ENCODE measurements at places on chromosomes 6 and 20. TPM values are rescaled to one million over a fixed set of nuclear protein-coding genes. Genes with fewer than 3 reads are reported as not detected.
A peak's percentile ranks its signal among the peaks of the same experiment; 100 is the strongest.

DNA sequence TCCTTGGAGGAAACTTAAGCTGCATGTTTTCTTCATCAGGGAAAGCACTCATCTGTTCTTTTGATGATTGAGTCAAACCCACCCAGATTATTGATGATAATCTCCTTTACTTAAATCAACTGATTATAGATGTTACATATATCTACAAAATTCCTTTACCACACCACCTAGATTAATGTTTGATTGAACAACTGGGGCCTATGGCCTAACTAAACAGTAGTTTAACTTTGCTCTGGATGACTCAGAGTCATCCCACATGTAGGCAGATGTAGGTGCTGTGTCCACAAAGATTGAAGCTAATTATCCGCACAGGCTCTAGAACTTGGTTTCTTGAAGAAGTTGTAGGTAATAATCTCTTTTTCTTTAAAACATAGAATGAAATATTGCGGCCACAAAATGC, 42.2 kb downstream of the PKIB start:
- H3K4me3 ChIP-seq, result no peak overlapping the region
- H3K27me3 ChIP-seq, result no peaks in the 10 kb centered on the region
- no peak for DNase-seq
- H3K4me1 ChIP-seq, result no peaks in the 10 kb centered on the region
- H3K36me3 ChIP-seq, result no peaks in the 10 kb centered on the region
- no peak overlapping the region for H3K27ac ChIP-seq

Gene CPNE5
- total RNA-seq, result 0.19 TPM

Gene BACH2
- 157 TPM for total RNA-seq

- DNase-seq, result no peak
- peaks cover 10% of the 10 kb centered on the region for H3K27me3 ChIP-seq
- H3K27ac ChIP-seq, result no peak overlapping the region
Observed at GRCh38 chr20:57996936-57997890, 231.2 kb downstream of the ANKRD60 start.

- no peak overlapping the region for H3K27ac ChIP-seq
- H3K4me3 ChIP-seq, result no peak overlapping the region
- H3K27me3 ChIP-seq, result no peaks in the 10 kb centered on the region
- no peaks in the 10 kb centered on the region for H3K36me3 ChIP-seq
Observed at GRCh38 chr6:161869491-161869890, 595.6 kb upstream of the AGPAT4 start.

Gene SLC22A2
- not detected for total RNA-seq

- no peak overlapping the region for H3K27ac ChIP-seq
- H3K4me1 ChIP-seq, result peaks cover 3% of the 10 kb centered on the region
- DNase-seq, result peak; percentile 40
Observed at GRCh38 chr20:44271915-44272663, 25.0 kb downstream of the GDAP1L1 start.

DNA sequence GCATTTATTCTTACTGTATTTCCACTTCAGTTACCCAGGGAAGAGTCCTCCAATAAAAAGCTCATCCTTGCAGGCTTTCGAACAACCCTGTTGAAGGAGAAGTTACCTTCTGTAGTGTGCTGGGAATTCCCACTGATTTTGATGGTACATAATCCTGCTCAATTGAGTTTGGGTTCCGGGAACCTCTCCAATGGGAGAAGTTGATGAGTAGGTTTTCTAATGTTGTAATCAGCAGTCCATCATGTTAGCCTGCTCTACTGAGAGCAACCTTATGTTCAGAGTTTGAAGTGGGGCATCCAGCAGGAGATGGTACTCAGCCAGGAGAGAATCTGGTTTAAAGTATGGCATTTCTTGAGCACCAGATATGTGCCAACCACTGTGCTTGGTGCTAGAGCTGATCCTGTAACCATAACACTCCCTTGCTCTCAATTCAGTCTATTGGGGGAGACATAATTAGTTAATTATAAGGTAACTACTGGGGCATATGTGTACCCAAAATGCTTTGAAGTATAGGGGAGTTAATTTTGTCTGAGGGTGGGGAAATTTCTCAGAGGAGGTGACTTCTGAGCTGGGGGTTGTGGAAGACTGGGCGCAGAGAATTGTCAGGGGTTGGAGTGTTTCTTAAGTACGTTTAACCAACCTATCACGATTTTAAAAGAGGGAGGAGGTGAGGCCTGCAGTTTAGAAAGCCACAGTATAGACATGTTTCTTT, 2.1 kb downstream of the TOP1 start:
- peaks cover 44% of the 10 kb centered on the region for H3K4me1 ChIP-seq
- peak overlapping the region; percentile 83 for H3K4me3 ChIP-seq
- H3K36me3 ChIP-seq, result peaks cover 9% of the 10 kb centered on the region

DNA sequence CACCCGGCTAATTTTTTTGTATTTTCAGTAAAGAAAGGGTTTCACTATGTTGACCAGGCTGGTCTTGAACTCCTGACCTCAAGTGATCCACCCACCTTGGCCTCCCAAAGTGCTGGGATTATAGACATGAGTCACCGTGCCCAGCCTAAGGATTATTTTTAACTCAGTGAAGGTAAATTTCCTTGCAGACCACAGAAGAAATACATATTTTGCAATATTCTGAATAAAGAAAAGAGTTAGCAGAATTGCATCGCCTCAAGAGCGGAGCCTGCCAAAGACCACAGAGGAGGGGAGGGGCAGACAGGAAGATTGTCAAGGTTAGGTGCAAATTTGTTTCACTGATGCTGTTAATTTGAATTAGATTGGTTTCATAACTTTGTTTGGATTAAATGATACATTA, 47.4 kb downstream of the SOD2 start:
- DNase-seq, result no peak
- H3K4me1 ChIP-seq, result no peaks in the 10 kb centered on the region
- no peak overlapping the region for H3K27ac ChIP-seq
- no peak overlapping the region for H3K4me3 ChIP-seq
- no peaks in the 10 kb centered on the region for H3K27me3 ChIP-seq

GRCh38 chr20:63081831-63082230, 75.1 kb upstream of the BHLHE23 start:
- no peaks in the 10 kb centered on the region for H3K36me3 ChIP-seq
- H3K27me3 ChIP-seq, result peaks cover 38% of the 10 kb centered on the region

- no peak for DNase-seq
- H3K27me3 ChIP-seq, result no peaks in the 10 kb centered on the region
- H3K27ac ChIP-seq, result no peak overlapping the region
- H3K4me3 ChIP-seq, result no peak overlapping the region
- H3K36me3 ChIP-seq, result no peaks in the 10 kb centered on the region
- H3K4me1 ChIP-seq, result peaks cover 11% of the 10 kb centered on the region
Observed at GRCh38 chr6:137737836-137738596, 129.0 kb upstream of the TNFAIP3 start.

Gene OPN5
- not detected for total RNA-seq

GRCh38 chr6:9933677-9934076, 481.2 kb downstream of the TFAP2A start:
- no peaks in the 10 kb centered on the region for H3K4me1 ChIP-seq
- no peak overlapping the region for H3K27ac ChIP-seq
- no peak overlapping the region for H3K4me3 ChIP-seq
- no peaks in the 10 kb centered on the region for H3K27me3 ChIP-seq
- DNase-seq, result no peak

Gene BPIFB1
- total RNA-seq, result not detected

- H3K27me3 ChIP-seq, result peaks cover 54% of the 10 kb centered on the region
- no peaks in the 10 kb centered on the region for H3K36me3 ChIP-seq
- H3K4me1 ChIP-seq, result peaks cover 27% of the 10 kb centered on the region
- no peak for DNase-seq
- no peak overlapping the region for H3K4me3 ChIP-seq
- no peak overlapping the region for H3K27ac ChIP-seq
Observed at GRCh38 chr20:63180569-63181185, 35.3 kb downstream of the YTHDF1 start.

DNA sequence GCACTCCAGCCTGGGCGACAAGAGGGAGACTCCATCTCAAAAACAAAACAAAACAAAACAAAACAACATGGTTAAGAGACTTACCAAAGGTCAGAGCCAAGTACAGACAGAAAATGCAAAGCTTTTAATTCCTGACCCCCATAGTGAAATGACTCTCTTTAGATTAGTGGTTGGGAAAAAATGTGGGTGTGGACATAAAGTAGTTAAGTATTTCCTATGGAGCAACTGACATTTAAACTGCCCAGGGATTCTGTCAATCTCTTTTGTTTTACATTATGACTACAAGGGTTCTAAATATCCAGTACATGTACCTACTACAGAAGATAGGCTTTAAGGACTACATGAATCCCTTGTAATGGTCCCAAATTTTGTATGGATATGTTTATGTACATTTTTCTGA, 75.1 kb downstream of the IRAK1BP1 start:
- H3K4me3 ChIP-seq, result no peak overlapping the region
- no peak for DNase-seq
- H3K36me3 ChIP-seq, result peaks cover 72% of the 10 kb centered on the region

DNA sequence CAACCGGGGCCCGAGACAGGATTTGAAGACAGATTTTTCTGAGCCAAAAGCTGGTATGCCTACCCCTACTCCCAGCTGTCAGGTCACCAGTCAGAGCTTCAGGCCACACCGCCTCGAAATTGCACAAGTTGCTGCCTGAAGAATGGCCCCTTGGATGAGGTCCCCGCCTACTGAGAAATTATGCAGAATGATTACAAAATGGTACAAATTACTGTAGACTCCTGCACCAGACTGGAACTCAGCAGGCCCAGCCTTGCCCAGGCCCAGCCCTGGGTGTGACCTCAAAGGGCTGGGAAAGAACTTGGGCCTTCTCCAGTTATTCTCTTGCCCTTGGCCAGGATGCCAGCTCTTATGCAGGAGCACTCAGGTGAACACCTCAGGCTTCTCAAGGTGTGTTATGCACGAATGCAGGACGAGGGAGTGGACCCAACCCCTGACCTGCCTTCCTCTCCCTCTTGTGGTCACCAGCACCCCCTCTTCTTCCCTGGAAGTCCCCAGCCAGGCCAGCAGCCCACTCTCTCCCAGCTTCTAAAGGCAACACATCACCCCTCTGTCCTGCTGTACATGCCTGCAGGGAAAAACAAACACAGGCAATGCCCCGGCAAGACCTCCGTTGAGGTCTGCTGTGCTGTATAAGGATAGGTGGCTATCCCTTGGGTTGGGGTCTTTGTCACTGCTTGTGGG, 88.7 kb upstream of the NAA20 start:
- DNase-seq, result no peak
- no peaks in the 10 kb centered on the region for H3K4me1 ChIP-seq
- H3K27me3 ChIP-seq, result no peaks in the 10 kb centered on the region
- no peak overlapping the region for H3K4me3 ChIP-seq
- no peak overlapping the region for H3K27ac ChIP-seq

GRCh38 chr6:119234457-119234856, 115.1 kb downstream of the MAN1A1 start:
- no peak for DNase-seq
- no peak overlapping the region for H3K4me3 ChIP-seq
- H3K27me3 ChIP-seq, result no peaks in the 10 kb centered on the region
- no peak overlapping the region for H3K27ac ChIP-seq

DNA sequence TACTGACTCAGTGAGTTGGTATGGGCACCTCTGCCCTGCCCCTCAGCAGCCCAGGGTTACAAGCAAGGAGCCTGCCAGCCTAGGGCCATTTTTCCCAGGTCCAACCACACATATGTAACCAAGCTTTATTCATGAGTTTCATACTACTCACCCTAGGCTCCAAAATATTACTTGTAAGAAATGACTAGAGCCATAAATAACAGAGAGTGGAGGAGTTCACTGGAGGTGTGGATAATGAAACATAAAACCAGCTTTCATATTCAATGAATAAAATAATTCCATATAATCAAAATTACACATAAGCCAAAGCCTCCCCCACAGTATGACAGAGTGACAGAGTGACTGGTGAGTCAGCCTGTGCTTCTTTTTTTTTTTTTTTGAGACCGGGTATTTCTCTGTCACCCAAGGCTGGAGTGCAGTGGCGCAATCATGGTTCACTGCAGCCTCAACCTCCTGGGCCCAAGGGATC, 229.8 kb upstream of the SASH1 start:
- no peak for DNase-seq
- H3K4me3 ChIP-seq, result no peak overlapping the region
- H3K27me3 ChIP-seq, result no peaks in the 10 kb centered on the region
- H3K27ac ChIP-seq, result no peak overlapping the region
- no peaks in the 10 kb centered on the region for H3K4me1 ChIP-seq

- peaks cover 44% of the 10 kb centered on the region for H3K4me1 ChIP-seq
- DNase-seq, result no peak
- no peak overlapping the region for H3K4me3 ChIP-seq
- no peak overlapping the region for H3K27ac ChIP-seq
Observed at GRCh38 chr6:161073930-161074329, 82.4 kb downstream of the MAP3K4 start.

Gene C6orf52
- total RNA-seq, result not detected
